ENCODE measurements at places on chromosomes 16 and 17.
A peak's percentile ranks its signal among the peaks of the same experiment; 100 is the strongest.

GRCh38 chr17:49578414-49578813 lies 2.7 kb downstream of the NXPH3 start:
- no peak for DNase-seq

- no peak for DNase-seq
Measured at GRCh38 chr17:73591296-73592078, 52.8 kb downstream of the SDK2 start.

GRCh38 chr16:14364386-14365199 lies 265.5 kb downstream of the PARN start:
- peak; percentile 30 for DNase-seq

- DNase-seq: no peak
Measured at GRCh38 chr16:17330044-17330443, 140.7 kb downstream of the XYLT1 start.

DNA sequence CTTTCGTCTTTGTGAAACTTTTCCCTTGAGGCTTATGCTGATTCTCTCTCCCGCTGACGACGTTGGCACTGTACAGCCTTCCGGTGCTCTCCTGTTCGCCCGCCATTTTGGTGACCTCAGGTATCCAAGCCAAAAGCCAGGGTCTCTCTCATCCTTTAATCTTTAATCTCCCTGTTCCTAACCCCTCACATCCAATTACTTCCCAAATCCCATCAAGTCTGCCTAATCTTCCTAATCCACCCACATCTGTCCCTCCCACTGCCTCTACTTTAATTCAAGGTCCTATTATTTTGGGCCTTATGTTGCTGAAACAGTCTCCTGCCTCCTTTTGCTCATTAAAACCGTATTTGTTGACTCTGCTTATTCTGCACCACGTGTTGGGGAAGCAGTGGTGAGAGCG lies 7.3 kb downstream of the WRAP53 start:
- DNase-seq: no peak

GRCh38 chr17:35931794-35932425 lies 1.3 kb upstream of the RDM1 start:
- DNase-seq: no peak

DNA sequence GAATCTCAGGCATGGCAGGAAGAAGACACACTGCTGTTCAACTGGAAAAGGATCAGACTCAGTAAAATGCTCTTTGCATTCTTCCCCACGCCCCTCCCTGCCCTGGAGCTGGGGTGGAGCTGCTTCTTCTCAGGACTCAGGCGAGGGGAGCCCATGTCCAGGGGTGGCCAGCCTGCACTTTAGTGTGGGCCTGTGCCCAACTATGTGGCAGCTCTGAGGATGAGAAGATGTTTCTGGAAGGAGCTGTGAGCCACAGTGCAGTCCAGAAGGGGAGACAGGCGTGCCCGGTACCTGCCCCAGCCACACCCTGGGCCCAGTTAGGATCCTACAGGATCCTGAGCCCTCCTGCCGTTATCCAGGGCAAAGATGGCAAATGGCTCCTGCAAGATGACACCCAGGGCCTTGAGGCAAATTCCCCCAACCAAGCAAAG lies 120.3 kb downstream of the ANKRD11 start:
- no peak for DNase-seq

DNA sequence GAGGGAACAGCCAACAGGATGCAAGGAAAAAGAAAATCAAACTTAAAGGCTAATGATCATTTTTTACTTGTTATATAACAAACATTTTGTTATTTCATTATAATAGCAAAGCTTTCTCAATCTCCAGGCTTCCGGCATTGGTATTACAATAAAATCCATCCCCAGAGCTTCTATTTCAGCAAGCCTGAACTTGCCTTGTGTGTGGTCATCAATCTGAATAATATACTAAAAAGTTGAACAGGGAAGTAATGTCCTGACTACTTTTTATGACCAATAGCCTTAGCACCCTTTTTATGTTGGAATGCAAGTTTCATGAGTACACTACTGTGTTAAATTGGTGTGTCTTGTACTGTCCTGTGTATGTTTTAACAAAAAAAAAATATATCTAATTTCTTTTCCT lies 27.1 kb upstream of the VWA3A start:
- no peak for DNase-seq

DNA sequence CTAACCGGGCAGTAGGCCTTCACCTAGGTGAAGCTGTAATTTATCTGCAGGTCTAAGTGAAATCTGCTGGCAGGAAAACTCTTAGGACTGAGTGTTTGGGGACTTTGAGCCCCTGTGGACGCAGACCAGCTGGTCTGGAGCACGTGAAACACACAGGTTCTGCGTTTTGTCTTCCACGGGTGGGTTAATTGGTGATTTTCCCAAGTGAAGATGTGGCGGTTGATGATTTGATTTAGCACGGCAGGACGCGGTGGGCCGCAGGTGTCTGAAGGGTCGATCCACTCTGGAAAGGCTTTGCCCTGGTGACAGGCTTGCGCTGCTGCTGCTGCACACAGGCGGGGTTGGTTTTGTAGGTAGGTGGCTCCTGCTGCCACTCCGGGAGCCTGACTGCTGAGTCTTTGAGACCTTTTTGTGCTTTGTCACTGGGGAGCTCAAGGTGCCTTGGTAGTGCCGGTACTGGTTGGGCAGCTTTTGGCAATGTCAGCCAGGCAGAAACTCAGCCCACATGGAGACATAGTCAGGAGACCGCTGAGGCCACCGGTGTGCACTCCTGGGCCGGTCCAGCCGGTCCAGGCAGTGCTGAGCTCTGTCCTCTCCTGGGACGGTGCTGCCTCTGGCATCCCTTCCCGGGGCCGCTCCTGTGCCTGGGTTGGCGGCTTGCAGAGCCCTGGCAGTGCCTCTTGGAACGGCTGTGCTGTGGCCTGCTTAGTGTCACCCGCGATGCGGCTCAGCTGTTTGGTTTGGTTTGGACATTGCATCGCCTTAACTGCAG lies 2.3 kb downstream of the BAIAP2 start:
- no peak for DNase-seq

DNA sequence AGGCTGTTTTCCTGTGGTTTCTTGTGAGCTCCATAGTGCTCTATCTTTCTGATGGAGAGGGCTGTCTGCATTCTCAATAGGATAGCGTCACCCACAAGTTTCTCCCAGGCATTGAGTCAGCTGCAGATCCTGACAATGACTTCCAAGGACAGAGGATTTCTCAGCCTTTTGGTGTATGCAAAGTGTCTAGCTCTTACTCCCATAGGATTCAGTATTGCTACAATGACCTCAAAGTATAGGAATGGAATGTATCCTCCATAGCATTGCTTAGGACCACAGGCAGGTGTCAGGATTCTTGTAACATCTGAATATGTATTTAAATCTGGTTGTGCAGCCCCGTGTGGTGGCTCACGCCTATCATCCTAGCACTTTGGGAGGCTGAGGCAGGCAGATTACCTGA lies 32.3 kb downstream of the SMIM36 start:
- DNase-seq: peak; percentile 12

GRCh38 chr16:22625967-22626366 lies 115.3 kb downstream of the NPIPB5 start:
- no peak for DNase-seq

DNA sequence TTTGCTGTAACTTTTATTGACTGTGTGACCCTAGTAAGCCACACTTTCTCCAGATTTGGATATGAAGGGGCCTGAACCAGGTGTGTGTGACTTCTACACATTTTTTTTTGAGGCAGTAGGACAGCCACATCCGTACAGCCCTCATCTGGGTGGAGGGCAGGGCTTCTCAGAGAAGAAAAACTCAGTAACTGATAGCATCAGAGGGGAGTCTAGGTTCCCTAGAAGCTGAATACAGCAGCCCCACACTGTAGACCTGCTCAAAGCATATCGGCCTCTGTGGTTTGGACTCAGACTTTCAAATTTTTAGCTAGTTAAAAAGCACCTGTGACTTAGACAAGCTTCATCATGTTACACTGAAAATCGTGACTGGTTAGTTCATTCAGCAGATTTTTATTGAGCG lies 10.8 kb downstream of the PRSS54 start:
- no peak for DNase-seq

DNA sequence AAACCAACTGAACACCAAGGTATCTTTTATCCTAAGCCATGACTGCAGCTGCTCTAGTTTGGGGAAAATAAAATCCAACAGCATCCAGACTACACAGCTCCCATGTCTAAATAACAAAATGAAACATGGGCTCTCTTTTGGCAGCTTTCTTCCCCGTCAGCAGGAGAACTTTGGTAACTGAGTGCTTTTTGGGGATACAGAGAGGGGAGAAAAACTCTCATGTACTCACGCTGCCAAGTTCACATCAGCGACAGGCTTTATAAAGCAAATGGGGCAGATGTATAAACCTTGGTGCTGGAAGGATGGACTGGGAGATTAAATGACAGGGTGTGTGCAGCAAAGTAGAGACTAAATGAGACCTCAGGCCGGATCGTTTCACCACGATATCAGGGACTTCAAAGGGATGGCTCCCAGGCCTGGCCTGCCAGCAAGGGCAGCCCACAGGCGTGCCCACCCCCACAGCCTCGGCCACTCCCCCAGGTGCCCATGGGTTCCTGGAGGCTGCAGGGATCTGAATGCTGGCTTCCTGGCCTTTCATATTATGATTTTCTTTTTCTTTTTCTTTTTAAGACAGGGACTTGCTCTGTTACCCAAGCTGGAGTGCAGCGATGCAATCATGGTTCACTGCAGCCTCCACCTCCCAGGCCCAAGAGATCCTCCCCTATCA lies 174.6 kb downstream of the ZNF423 start:
- no peak for DNase-seq

GRCh38 chr17:63475491-63476412 lies 1.1 kb upstream of the ACE start:
- DNase-seq: peak; percentile 39

- DNase-seq: peak; percentile 80
Measured at GRCh38 chr16:66026211-66026610, 340.3 kb upstream of the CDH5 start.

DNA sequence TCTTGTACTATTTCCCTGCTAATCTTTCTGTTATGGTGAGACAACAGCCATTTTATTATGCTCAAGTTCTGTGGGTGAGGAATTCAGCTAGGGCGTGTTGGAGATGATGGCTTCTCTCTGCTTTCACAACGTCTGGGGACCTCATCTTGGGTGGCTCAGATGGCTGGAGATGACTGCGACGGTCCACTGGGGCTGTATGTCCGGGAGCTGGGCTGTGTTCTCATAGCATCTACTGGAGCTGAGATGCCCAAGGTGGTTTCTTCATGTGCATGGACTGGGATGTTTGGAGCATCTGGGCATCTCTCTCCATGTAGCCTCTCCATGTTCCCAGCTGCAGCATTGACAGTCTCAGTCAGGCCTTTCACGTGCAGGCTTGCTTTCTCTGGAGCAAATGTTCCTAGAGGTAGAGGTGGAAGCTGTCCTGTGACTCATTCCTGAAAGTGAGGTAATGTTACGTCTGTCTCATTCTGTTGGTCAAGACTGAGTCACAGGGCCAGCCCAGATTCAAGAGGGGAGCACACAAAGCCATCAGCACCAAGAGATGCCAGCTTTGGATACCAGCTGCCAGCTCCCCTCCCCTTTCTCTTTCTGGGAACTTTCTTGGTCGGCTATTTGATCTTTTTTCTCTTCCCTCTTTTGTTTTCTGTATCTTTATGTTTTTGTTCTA lies 96.2 kb downstream of the RAP1GAP2 start:
- no peak for DNase-seq

- no peak for DNase-seq
Measured at GRCh38 chr17:79680318-79680695, 50.4 kb upstream of the ENPP7 start.

All from GM23338 (cell line).